ENCODE measurements at places on chromosomes 7 and 10.

- DNase-seq: peak; percentile 48
Measured at GRCh38 chr10:72124989-72125388, 36.6 kb upstream of the SPOCK2 start.

DNA sequence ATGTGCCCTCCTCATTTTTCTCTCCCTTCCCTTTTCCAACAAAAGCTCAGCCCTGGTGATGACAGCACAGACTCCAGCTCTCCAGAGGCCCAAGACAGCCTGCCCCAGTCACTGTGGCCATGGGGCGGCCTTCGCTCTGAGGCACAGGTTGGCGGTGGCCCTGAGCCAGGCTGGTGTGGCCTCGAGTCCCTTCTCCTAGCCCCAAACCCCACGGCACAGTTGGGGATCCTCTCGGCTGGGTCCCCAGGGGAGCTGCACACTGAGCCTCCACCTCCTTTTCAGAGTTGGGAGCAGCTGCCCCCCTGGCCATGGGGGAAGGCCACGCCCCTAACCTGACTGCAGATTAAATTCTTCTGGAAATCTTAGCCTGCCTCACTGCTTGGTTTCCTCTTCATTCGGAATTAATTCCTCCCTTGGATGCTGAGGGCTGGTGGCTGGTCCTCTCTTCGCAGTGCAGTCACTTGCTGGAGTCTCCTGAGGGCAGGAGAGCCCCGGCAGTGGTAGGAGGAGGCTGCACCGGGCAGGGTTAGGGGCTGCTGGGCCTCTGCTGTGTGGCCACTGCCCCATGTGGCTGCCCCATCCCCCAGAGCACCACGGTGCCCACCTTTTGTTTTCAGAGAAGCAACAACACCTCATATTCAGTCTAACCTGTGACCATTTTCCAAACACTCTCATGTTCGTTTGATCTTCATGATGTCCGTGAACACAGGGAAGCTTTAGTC lies 426.6 kb downstream of the DNAJB6 start:
- no peak for DNase-seq

GRCh38 chr10:13189961-13190360 lies 28.6 kb downstream of the MCM10 start:
- DNase-seq: peak; percentile 4

DNA sequence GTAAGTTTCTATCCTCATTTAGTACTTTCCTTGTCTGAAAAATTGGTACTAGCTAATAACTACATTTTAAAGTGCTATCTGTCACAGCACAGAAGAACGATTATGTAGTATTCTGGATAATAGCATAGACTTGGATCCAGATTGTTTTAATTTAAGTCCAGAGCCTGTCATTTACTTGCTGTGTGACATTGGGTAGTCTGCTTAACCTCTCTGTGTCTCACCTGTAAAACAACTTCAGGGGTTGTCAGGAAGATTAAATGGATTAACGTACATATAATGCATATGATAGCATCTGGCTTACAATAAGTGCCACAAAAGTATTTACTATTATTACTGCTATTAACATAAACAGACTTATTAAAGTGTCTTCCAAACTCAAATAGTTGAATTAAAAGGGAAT lies 1221.4 kb downstream of the GATA3 start:
- DNase-seq: no peak

DNA sequence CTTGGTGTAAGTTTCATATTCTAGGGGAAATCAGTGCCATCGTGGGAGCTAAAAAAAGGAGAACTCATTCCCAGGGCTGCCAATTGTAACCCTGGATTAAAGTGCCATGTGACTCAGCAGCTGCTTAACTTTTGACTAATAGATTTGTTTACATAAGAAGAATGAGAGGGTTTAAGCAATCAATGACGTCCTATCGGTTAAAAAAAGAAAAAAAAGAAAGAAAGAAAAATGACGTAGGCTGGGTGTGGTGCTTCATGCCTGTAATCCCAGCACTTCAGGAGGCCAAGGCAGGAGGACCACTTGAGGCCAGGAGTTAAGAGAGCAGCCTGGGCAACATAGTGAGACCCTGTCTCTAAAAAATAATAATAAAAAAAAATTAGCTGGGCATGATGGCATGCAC lies 116.2 kb upstream of the AFAP1L2 start:
- no peak for DNase-seq

GRCh38 chr10:86344714-86345161 lies 21.9 kb downstream of the GRID1 start:
- DNase-seq: no peak

DNA sequence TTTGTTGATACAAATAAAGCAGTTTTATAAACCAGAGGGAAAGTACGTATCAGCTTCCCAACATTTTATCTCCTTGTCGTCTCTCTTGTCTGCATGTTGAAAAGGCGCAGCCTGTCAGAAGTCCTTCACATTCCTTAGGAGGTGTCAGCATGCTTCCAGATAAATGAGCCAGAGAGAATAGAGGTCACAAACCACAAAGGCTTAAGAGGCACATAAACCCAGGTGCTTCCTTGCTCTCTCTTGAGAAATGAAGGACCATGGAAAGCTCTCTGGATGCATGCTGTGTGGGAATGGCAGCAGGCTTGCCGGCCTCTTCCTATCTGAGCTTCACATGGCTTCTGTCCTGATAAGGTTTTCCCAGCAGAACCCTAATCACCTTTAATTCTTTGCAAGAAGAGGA lies 448.5 kb downstream of the XPNPEP1 start:
- peak; percentile 37 for DNase-seq

DNA sequence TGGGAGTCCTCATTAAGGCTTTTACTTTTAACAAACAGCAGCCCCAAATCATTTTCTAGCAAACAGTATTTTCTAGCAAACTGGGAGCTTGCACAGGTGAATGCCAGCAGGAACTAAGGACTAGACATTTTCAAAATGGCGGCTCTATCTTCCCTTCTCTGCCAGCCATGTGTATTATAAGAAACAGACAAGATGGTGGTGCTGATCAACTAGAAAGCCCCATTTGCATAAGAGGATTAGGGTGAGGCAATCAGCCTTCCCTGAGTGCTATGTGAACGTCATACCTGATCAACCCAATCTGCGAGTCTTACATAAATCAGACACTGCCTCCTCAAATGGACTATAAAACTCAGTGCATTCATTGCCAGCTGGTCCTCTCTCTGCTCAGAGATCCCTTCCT lies 479.6 kb downstream of the IPMK start:
- no peak for DNase-seq

DNA sequence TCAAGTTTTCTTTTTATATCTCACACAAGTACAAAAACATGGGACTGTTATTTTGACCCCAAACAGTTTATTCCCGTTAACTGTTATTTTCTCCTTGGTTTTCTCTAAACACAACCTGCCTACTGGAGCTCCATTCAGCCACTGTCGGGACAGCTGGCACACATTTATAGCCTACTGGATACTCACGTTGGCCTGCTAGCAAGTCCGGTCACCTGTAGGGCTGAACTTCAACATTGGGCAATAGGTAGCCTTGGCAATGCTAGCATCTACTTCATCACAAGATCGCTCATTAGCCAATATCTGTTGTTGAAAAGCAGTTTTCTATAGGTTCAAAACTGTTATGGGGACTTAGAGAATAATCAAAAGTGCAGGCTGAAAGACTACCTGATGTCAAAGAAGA lies 32.3 kb downstream of the RHOBTB1 start:
- DNase-seq: no peak

DNA sequence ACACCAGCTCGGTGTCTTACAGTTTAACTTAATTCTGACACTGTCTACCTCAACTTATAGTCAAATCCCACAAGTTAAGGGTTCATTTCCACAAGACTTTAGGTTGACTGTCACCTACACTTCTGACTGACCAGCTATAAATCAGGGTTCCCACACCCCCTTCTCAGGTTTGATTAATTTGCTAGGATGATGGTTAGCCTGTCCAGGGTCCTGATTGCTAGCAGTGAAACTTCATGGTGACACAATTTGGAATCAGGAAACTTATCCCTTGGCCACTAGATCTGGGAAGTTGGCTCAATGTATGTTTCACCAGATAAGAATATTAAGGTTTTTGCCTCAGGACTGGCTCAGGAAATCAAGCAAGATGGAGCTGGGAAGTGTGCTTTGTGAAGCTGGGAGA lies 2.8 kb upstream of the RSU1 start:
- no peak for DNase-seq

Measured in eye (tissue), 1 donor.